Ecto neural progenitor cell (in vitro differentiated cells): ENCODE measurements at places on chromosomes 3 and 15.

DNA sequence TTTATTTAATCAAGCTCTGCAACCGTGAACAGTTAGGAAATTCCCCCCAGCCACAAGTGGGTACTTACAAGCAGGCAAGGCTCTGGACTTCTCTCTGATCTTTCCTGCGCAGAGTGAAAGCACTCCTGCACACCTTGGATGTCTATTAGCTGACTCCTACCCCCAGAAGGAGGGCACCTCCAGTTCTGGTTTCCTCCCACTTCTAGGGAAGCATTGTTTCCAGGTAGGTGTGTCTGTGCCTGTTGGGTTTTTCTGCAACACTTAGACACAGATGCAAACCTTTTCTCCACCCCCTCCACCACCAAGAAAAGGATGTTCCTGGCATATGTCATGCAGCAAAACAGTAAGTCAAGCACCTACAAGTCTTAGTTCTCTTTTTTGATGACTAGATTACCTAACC is at the start of gene ZBED2:
Gene ZBED2, minus strand, starts transcription at position 115 of the 400 bp plus-strand sequence. CDS start 1,145 bp downstream, outside the sequence.
- no peak for DNase-seq

- no peak for DNase-seq
Measured at GRCh38 chr3:60086811-60087210, 1037.0 kb upstream of the CFAP20DC start.

DNA sequence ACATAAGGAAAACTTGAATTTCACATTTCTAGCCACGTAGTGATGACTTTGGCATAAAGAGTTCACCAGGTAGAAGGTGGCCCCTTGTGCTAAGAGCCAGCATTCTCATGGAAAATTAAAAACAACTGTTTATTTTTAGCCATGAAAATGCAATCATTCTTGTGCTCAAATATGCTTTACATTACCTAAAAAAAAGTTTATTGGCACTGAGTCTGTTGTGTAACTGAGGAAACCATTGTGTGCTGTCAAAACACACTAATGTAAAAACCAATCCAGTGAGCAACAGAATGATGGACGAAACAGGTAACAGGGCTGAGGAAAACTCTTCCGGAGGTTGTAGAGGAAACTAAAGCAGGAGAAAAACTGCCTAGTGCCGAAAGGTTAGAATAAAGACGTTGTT is 287.0 kb upstream of the TMC3 start:
- DNase-seq, result no peak

DNA sequence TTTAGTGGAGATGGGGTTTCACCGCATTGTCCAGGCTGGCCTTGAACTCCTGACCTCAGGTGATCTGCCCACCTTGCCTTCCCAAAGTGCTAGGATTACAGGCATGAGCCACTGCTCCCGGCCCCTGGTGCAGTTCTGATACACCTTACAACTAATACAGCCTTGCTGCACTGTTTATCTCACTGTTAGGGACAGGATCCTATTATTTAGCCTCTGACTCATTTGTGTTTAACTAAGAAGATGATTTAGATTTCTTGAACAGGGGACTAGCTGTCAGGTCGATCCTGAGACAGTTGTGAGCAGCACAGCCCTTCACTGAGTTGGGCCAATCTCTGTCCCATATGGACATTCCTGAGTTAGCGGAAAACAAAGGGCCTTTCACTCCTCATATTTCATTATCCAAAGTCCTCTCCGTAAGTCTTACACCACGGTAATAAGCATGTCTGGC is 19.2 kb downstream of the GYG1 start:
- no peak for DNase-seq

- DNase-seq, result peak; percentile 22
Measured at GRCh38 chr3:126031981-126032471, 51.9 kb downstream of the SLC41A3 start.

- no peak for DNase-seq
Measured at GRCh38 chr3:10238345-10239183, 9.7 kb upstream of the TATDN2 start.

GRCh38 chr3:53680028-53680427 is 166.2 kb downstream of the CHDH start:
- DNase-seq, result no peak

DNA sequence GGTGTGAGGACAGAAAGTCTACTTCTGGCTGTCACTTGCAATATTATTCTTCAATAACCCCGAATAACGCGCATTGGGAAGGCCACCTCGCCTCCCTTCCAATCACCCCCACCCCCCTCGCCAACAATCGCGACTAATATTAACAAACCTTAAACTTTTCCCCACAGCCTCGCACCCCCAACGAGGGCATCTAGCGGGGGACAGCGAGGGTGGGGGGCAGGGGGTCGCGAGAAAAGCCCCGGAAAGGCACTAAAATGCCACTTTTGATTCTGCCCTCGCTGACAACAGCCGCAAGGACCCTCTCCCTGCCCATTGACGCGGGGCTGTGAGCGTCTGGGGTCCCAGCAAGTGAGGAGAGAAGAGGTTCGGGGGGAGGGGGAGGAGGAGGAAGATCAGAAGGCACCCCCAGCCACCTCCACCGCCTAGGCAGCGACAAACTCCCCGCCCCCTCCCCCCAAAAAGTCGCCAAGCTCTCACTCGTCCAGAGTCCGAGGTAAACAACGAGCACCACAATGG is 868 bp downstream of the SATB1 start:
- no peak for DNase-seq

DNA sequence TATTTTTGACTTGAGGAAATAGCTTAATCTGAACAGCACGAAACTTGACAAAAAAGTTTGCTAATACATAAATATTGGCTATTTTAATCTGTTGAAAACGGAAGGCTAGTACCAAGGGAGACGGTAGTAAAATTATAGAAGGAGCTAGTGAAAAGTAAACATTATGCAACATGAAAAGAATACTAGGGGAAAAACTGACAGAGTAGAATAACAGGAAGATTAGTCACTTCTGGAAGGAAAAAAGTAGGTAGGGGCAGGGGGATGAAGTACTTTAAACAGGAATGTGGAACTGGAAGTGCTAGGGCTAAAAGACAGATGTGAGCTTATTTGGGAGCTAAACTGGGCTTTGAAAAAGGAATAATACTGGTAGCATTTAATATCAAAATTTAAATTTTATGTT is 60.1 kb downstream of the MBNL1 start:
- DNase-seq, result no peak

- DNase-seq, result no peak
Measured at GRCh38 chr3:149089395-149089794, 3.1 kb upstream of the HLTF start.

DNA sequence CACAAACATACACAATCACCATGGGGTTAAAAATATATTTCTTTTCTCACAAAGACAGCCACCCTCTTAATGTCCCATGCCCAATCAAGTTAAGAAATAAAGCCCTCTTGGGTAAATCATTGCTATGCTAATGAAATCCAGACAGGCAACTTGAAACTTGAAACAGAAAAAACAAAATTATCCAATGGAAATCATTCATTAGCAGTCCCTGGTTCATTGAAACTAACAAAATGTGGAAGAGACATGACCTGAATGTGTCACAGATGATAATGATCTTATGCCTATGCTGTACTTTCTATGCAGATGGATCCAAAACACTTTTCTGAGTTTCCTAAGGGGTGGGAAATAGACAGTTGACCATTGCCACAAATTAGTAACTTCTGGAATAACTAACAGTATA is 983.7 kb downstream of the MCTP2 start:
- no peak for DNase-seq

- no peak for DNase-seq
Measured at GRCh38 chr15:32941823-32942222, 224.0 kb downstream of the GREM1 start.

DNA sequence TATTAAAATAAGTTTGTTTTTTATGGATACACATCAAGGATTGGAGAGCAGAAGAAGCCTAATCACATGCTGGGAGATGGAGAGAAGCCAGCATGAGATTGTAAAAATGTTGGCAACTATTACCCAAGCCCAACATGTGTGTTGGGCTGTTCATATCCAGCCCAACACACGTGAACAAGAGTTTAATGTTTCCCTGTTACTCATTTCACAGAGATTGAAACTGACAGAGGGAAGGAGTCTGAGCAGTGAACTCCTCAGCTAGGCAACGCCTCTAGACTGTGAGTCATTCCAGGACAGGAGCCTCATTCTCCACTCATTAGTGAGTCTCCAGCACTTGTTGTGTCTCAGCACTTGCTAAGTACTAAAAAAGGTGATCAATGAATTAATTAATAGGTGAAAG is 43.2 kb upstream of the CMSS1 start:
- DNase-seq, result no peak

DNA sequence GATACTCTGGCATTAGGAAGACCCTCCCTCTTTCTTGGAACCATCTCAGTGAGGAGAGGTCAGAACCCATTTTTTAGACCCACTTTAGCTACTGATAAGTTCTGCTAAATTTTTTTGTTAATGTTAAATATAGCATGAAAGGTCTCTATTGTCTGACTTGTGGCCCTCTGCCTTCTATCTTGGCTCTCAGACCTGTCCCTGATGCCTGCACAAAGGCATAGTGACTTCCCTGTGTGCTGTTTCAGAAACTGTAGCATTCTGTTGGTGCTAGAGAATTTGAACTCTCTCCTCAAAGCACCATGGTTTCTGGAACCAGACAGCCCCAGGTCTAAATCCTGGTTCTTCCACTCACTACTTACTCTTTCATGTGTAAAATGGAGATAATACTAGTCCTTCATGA is 15.4 kb downstream of the MAPKBP1 start:
- DNase-seq, result no peak

DNA sequence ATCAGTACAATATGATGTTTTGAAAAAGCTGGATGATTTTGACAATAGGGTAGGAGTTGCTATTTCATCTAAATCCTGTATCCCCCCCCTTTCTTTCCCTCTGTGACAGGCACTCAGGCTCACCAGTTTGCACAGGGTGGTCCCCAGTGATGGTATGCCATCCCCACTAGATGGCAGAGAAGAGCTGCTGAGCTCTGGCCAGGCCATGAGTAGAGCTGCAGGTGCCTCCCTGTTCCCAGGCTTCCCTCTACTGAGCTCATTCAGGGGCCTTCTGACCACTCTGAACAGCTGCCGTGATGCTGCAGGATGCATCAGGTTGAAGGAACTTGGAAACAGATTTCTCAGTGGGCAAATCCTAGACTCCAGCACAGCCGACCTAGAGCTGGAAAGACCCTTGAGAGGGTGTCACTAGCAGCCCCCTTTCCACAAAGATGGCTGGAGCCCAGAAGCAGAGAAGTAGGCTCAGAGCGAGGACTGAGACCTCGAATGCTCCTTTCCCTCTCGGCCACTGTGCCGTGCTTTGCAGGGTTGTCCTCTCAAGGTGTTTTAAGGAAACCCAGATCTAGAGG is 45.1 kb downstream of the EFCAB12 start:
- peak; percentile 76 for DNase-seq

GRCh38 chr15:67130673-67131601 is 65.5 kb downstream of the SMAD3 start:
- no peak for DNase-seq

DNA sequence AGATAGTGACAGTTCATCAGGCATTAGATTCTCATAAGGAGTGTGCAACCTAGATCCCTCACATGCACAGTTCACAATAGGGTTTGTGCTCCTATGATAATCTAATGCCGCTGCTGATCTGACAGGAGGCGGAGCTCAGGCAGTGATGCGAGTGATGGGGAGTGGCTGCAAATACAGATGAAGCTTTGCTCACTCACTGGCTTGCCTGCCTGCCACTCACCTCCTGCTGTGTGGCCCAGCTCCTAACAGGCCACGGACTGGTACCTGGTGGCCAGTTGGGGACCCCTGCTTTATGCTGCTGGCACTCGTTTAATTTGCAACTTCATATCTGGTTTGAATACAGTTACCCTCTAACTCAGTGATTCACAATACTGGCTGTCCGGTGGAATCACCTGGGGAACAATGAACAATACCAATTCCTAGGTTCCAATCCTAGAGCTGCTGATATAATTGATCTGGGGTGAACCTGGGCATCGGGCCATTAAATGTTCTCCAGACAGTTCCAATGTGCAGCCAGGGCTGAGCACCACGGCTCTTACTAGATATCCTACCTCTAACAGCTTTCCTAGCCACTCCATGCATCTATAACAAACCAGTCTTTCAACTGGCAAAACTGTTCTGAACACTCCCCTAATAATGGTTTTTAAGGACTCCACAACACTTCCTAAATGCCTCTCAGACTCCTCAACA is 131.4 kb downstream of the ATP1B3 start:
- no peak for DNase-seq

DNA sequence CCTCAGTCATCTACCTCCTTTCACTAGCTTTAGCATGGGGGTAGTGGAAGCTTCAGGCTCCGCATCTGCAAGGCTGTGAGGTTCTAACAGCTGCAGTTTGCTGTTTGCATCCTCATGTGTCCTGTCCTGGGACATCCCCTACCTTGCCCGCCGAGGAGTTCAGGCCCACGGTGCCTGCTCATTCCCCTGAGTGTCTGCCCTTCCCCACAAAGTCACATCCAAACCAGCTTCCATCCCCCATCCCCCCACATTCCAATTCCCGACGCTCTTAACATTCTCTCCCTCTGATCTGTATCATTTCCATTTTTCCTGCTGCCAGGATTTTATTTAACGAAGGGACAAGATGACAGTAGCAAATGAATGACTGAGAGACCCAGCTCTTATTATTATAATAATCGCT is 43.8 kb downstream of the HRH1 start:
- no peak for DNase-seq

DNA sequence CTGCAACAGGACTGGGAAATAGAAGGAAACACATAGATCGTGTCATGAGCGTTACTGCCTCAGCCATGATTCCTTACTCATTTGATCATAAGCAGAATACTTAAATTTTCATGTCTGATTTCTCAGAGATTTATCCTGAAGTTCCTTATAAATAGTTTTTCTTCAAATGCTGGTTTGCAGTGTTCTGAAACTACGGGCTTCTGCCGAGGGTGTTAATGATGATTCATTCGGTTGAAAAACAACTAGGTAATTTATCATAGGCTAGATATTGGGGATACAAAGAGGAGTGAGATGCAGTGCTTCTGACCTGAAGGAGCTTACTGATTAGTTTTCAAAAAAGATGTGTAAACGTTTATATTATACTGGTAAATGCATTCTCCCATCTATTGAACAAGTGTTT is 428.9 kb downstream of the NLGN1 start:
- DNase-seq, result no peak

DNA sequence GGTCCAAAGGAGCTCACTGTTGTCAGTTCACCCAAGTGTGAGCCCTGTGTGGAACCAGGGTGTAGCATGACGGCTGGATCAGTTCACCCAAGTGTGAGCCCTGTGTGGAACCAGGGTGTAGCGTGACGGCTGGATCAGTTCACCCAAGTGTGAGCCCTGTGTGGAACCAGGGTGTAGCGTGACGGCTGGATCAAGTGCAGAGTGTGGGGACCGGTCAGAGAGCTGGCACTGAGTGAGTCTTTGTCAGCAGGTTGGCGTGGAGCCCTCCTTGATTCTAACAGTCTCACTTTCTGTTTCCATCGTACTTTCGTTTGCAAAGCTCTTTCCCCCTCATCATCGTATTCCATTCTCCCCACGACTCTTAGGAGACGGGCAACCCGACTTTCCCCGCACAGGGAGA is 57.9 kb upstream of the DLG1 start:
- no peak for DNase-seq

- DNase-seq, result peak; percentile 94
Measured at GRCh38 chr15:41989573-41990242, 17.4 kb upstream of the EHD4 start.

DNA sequence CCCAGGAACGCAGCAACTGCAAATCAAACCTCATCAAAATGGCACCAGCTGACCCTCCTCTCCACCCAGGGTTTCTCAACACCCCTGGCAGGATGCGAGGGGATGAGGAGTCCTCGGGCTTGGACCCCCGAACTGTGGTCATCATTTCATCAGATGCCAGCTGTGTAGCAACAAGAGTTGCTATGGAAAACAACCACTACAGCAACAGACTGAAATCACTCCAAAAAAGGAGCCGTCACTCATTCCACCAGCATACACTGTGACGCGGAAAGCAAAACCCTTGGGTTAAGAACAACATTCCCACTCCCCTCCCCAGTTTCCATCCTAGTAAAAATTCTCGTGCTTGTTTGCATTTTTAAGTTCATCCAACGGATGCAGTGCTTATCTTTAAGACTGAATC is 40.1 kb downstream of the VGLL4 start:
- no peak for DNase-seq
